ENCODE measurements at places on chromosomes 16 and 17.

DNA sequence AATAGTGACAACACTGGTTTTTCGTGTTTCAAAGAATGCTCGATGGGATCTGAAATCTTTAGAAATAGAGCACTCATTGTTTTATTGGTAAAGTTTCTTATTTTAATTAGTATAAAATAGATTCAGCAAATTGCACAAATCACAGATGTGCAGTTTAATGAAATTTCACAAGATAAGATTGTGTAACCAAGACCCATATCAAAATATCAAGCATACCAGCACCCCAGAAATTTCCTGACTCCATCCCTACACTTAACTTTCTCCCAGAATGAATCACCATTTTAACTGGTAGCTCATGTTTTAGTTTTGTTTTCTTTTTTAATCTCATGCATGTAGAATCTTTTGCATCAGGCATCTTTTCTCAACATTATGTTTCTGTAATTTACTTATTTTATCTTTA is 185.9 kb downstream of the KCNJ2 start:
- DNase-seq: no peak

- DNase-seq: no peak
Observed at GRCh38 chr17:44887971-44888954, 11.0 kb downstream of the EFTUD2 start.

- no peak for DNase-seq
Observed at GRCh38 chr16:14672403-14672971, 21.6 kb downstream of the PLA2G10 start.

- DNase-seq: no peak
Observed at GRCh38 chr17:65139101-65139764, 2.1 kb downstream of the RGS9 start.

DNA sequence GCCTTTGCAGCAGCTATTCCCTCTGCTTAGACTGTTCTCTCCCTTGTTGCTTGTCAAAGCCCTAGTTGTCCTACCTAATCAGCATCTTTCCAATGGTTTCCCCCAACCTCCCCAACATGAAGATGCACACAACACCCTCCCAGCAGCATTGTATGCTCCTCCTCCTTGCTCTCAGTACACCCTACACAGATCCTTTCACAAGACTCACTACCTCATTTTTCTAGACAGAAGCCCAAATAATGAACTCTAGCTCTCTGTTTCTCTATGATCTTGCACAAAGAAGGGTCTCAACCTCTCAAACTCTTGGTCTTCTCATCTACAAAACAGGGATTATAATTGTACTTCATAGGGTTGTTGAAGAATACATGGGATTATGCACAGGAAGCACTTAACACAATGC is 19.4 kb downstream of the PSME3IP1 start:
- DNase-seq: no peak

DNA sequence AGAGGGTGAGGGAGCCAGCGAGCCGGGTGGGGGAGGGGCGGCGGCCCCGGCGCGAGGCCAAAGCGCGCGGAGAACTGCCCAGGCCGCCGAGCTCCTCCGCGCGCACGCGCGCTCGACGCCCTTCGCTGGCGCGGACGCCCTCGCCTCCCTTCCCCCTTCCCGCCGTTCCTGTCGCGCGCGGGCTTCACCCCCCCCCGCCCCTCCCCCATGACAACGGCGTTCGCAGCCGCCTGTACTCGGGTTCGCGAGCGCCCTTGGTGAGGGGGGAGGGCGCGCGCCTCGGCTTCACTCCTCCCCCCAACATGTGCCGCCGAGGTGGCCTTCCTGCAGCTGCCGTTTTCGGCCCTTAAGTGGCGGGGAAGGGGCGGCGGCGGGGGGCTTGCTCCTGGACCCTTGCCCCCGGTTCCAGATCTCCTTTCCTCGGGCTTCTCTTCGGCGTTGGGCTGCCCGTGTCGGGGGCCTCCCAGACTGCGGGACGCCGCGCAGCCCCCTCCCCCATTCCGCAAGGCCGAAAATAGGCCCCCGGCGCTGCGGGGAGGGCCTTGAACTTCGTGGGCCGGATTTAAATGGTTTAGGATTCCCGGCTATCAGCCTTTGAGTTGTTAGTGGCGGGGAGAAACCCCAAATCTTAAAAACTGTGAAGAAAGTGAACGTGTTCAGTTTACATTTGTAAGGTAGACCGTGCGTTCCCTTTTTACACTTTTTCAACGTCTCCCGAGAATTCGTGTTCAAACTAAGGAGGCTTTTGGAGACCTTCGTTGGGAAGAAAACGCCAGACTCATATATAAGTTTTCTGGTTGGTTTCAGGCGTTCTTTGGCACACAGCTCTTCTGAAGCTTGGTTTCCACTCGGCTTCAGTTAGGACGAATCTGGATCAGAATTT is 653 bp downstream of the SRRM2 start:
- peak; percentile 76 for DNase-seq

DNA sequence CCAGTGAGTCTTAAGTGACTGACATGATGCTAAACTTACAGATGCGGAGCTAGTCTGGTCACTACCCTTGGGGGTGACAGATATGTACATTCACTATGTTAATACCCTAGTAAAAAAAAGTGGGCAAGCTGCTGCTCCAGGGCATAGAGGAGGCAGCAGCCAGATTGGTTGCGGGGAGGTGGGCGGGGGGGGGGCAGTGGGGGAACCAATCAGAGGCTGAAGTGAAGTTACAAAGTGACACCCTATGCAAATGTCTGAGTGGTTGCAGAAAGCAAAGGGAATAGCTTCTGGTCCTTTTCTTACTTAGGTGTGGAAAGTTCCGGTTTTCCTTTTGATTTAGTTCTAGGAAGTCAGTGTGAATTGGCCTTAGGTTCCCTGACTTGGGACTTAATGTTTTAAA is 12.1 kb downstream of the NDEL1 start:
- DNase-seq: no peak

GRCh38 chr17:27559506-27560481 is 71.2 kb upstream of the LGALS9 start:
- no peak for DNase-seq

DNA sequence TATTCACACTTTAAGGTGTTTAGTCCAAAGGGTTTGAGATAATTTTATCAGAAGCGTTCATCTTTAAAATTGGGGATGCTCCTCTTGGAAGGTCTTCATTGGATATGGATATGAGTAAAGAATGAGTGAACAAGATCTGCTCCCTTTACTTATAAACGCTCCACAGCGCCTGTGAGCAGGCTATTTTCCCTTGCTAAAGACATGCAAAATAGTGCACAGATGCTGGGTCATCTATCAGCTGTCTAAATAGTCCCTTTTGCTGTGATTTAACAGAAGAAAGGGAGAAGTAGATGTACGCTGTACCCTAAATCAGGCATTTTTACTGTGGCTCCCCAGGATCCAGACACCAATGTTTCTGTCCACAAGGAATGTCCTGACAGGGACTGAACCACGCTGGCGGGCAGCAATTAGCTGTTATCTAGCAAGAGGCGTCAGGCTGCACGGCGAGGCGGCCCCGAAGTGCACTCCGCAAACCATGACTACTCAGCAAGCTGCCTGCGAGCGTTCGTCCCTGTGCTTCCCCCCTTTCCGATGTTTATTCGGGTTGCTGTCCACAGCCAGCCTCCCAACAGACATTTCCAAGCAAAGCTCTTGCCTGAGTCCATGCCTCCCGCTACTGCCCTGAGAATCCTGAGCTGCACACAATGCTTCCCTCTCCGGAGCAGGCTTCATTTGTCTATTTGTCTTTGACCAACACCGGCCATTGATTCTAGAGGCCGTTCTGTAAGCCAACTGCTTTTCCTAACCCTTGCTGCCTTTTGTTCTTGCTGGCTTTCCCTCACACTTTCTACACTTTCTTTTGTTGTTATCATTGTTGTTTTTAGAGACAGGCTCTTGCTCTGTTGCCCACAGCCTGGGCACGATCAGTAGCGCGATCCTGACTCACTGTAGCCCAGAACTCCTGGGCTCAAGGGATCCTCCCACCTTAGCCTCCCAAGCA is 55.7 kb upstream of the CNEP1R1 start:
- peak; percentile 21 for DNase-seq

DNA sequence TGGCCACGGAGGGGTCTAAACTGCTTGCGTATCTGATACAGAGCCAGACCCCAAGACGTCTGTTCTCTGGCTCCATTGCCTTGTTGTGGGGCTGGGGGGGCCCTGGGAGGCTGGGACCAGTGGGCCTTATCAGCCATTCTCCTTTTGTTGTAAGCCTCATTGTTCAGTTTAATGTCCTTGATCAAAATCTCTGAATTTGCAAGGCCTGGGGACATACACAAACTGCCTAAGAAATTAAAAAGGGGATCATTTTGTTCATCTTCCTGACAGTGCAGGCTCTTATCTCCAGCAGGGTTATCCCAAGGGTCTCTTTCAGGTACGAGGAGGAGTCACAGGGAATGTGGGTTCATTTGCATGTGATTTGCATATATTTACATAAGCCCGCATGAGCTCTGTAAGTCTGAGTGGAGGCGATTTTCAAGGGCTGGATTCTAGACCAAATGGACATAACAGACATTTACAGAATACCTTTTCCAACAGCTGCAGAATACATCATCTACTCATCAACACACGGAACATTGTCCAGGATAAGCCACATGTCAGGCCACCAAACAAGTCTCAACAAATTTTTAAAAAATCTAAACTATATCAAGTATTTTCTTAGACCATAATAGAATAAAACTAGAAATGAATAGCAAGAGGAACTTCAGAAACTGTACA is 269.8 kb downstream of the RBFOX1 start:
- peak; percentile 25 for DNase-seq

- DNase-seq: no peak
Observed at GRCh38 chr17:11539637-11540036, 58.6 kb upstream of the DNAH9 start.

- no peak for DNase-seq
Observed at GRCh38 chr17:21079196-21079595, 36.4 kb upstream of the USP22 start.

DNA sequence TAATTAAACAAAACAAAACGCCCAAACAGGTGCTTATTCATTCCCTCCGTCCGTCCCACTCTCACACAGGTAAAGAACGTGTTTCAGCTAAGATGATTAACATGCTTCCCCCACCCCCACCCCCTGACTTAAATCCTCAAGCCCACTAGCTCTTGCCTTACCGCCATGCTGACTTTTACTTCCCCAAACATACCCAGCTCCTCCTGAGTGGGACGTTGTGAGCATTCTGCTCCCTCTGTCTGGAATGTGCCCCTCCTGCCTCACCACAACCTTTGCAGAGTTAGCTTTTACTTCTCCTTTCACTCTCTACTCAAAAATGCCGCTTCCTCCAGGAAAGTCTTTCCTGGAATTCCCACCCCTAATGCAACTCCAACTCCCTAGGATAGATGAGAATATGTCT is 774.0 kb upstream of the RBFOX1 start:
- peak; percentile 38 for DNase-seq

- DNase-seq: no peak
Observed at GRCh38 chr17:12605222-12605621, 60.5 kb upstream of the MYOCD start.

- no peak for DNase-seq
Observed at GRCh38 chr17:4994081-4994595, 3.2 kb downstream of the INCA1 start.

GRCh38 chr16:19153876-19154275 is 14.2 kb upstream of the SYT17 start:
- peak; percentile 52 for DNase-seq

DNA sequence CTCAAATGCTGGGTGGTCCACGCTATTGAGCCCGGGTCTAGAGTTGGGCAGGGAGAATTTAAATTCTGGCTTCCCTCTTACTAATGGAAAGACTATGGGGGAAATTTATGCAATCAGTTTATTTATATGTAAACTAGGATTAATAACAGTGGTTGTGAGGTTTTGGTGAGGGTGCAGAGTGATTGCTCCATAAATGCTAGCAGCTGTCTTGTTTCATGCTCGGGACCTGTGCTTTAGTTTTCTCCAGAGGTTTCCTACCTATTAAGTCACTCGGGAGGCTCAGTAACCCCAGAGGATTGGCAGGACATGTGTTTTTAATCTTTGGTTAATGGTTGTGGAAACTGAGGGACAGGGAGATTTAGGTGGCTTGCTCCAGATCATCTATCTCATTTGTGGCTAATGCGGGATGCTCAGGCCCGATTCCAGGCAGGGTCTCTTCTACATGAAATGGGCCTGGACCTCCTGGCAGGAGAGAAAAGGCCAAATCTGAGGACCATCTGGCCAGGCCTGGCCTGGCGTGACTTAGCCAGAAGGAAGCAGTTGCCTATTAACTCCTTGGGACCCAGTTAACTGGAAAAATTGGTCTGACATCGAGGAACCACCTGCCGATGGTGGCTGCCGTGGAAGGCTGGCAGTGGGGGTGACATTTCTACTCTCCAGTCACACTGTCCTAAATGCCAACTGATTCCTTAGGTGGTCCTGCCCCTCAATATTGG is 2.1 kb downstream of the PRCD start:
- DNase-seq: no peak

- DNase-seq: no peak
Observed at GRCh38 chr16:31861455-31861854, 12.2 kb upstream of the ZNF267 start.

DNA sequence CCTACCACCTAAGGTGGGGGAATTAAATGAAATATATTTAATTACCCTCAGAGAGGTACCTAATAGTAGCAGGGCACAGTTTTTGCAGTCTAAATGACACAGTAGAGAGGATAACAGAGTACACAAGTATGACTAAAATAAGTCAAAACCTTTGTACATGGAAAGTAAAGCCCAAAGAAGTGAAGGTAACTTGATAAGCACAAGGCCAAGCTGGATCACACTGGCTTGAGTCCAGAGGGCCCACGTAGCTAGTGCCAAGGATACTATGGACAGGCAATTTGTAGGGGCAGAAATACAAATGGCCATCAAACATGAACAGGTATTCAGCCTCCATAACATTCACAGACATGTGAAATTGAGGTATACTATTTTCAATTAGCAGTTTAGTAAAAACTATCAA is 7.6 kb downstream of the MYO18A start:
- DNase-seq: no peak

- peak; percentile 92 for DNase-seq
Observed at GRCh38 chr16:65745-66144, 6.7 kb downstream of the RHBDF1 start.
